ENCODE measurements at places on chromosomes 5 and 9. TPM values are rescaled to one million over a fixed set of nuclear protein-coding genes. Genes with fewer than 3 reads are reported as not detected.

DNA sequence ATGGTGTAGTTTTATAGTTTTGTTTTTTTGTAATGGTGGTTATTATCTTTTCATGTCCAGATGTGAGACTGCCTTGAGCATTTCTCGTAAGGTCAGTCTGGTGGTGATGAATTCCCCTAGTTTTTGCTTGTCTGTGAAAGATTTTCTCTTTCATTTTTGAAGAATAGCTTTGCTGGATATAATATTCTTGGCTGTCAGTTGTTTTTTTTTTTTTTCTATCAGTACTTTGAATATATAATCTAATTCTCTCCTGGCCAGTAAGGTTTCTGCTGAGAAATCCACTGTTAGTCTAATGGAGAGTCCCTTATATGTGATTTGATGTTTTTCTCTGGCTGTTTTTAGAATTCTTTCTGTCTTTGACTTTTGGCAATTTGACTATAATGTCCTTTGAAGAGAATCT lies 106.9 kb downstream of the CARTPT start:
- H3K4me3 ChIP-seq: no peak overlapping the region
- no peak overlapping the region for H3K27ac ChIP-seq
- H3K36me3 ChIP-seq: no peaks in the 10 kb centered on the region
- H3K27me3 ChIP-seq: no peaks in the 10 kb centered on the region
- DNase-seq: no peak
- no peaks in the 10 kb centered on the region for H3K4me1 ChIP-seq

GRCh38 chr9:113712053-113712452 lies 164.1 kb upstream of the ZNF618 start:
- H3K27ac ChIP-seq: no peak overlapping the region
- H3K27me3 ChIP-seq: peaks cover 27% of the 10 kb centered on the region
- H3K4me1 ChIP-seq: no peaks in the 10 kb centered on the region
- H3K36me3 ChIP-seq: no peaks in the 10 kb centered on the region

GRCh38 chr9:11821306-11821975 lies 871.7 kb upstream of the TYRP1 start:
- no peaks in the 10 kb centered on the region for H3K4me1 ChIP-seq
- H3K27me3 ChIP-seq: no peaks in the 10 kb centered on the region
- H3K27ac ChIP-seq: no peak overlapping the region
- no peaks in the 10 kb centered on the region for H3K36me3 ChIP-seq

GRCh38 chr9:78314550-78314949 lies 17.6 kb downstream of the PSAT1 start:
- no peak overlapping the region for H3K27ac ChIP-seq
- no peaks in the 10 kb centered on the region for H3K27me3 ChIP-seq
- no peak overlapping the region for H3K4me3 ChIP-seq

DNA sequence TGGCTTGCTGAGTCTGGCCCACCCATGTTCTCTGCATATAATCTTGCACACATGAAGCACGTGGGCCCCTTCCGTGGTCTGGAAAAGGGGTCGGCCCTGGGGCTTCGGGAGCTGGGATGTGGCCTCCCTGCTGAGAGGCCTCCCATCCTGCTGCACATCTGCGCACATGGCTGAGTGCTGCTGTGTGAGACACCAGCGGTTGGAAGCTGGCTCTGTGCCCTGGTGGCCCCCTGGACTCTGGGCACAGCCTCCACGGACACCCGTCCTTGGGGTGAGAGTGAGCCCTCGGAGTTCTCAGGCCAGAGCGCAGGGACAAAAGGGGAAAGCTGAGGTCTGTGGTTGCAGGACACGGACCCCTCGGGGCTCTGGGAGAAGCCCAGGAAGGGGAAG lies 115.8 kb downstream of the RXRA start:
- no peaks in the 10 kb centered on the region for H3K27me3 ChIP-seq
- no peak for DNase-seq
- H3K27ac ChIP-seq: no peak overlapping the region
- no peaks in the 10 kb centered on the region for H3K36me3 ChIP-seq

- H3K4me3 ChIP-seq: no peak overlapping the region
- H3K4me1 ChIP-seq: no peaks in the 10 kb centered on the region
- no peaks in the 10 kb centered on the region for H3K36me3 ChIP-seq
- H3K27me3 ChIP-seq: no peaks in the 10 kb centered on the region
- DNase-seq: no peak
Measured at GRCh38 chr5:30197662-30198061, 995.8 kb upstream of the CDH6 start.

DNA sequence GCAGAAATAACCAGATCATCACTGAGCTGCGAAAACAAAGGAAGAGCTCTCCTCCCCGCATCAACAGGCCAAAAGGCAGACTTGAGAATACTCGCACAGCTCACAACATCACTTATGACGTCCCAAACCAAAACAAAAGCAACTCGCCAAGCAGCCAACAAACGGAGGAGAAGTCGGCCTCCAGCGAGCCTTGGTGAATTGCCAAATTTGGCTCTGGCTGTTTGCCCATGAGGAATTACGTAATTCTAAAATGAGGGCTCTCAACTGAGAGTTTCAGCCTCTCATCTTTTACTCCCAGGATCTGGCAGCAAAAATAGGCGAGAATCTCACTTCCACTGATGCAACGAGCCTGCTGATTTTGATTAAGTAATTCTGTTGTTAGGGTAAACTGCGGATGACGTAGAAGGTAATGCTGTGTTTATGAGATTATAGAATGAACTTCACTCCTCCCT lies 51.7 kb upstream of the SEMA6A start:
- H3K27me3 ChIP-seq: no peaks in the 10 kb centered on the region
- no peaks in the 10 kb centered on the region for H3K4me1 ChIP-seq
- peak; percentile 5 for DNase-seq
- H3K4me3 ChIP-seq: no peak overlapping the region
- H3K27ac ChIP-seq: no peak overlapping the region
- H3K36me3 ChIP-seq: no peaks in the 10 kb centered on the region

- no peak overlapping the region for H3K27ac ChIP-seq
- DNase-seq: no peak
- H3K4me3 ChIP-seq: no peak overlapping the region
- no peaks in the 10 kb centered on the region for H3K27me3 ChIP-seq
- no peaks in the 10 kb centered on the region for H3K4me1 ChIP-seq
Measured at GRCh38 chr5:152007653-152008335, 83.1 kb upstream of the GLRA1 start.

PCDHA1 gene
- 0.03 TPM for polyA plus RNA-seq

DNA sequence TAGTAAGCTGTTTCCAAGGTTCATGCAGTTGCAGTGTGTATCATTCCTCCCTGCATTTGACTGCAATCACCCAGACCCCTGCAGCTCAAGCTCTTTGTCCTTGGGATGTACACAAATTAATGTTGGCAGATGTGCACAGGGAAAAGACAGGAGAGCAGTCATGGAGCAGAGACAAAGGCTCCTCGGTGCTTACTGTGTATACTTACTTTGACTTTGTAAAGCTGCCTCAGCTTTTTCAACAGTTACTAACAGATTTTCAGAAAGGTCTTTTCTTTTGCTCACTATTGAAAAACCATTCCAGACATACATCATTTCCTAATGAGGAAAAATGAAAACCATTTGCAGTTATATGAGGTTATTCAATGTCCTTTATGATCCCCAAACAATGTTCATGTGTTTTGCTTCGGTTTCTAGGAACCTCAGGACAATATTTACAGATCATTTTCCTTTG lies 124.9 kb downstream of the TTC39B start:
- no peak overlapping the region for H3K4me3 ChIP-seq
- no peaks in the 10 kb centered on the region for H3K4me1 ChIP-seq
- H3K27me3 ChIP-seq: no peaks in the 10 kb centered on the region
- H3K27ac ChIP-seq: no peak overlapping the region

- H3K27ac ChIP-seq: peak overlapping the region; percentile 88
- no peaks in the 10 kb centered on the region for H3K27me3 ChIP-seq
- H3K36me3 ChIP-seq: no peaks in the 10 kb centered on the region
- H3K4me3 ChIP-seq: peak overlapping the region; percentile 89
- peak; percentile 19 for DNase-seq
Measured at GRCh38 chr5:142325725-142326479, 1.1 kb upstream of the SPRY4 start.

ABCA2 gene
- polyA plus RNA-seq: 41.2 TPM

ZNF608 gene
- 10.6 TPM for polyA plus RNA-seq

DPP7 gene
- 247 TPM for polyA plus RNA-seq

RGS7BP gene
- 0.43 TPM for polyA plus RNA-seq

SPATA31E1 gene
- not detected for polyA plus RNA-seq

CCDC187 gene
- not detected for polyA plus RNA-seq

GRCh38 chr5:3116366-3116765 lies 364.9 kb upstream of the IRX2 start:
- no peaks in the 10 kb centered on the region for H3K36me3 ChIP-seq
- H3K27ac ChIP-seq: no peak overlapping the region
- no peak overlapping the region for H3K4me3 ChIP-seq

DNA sequence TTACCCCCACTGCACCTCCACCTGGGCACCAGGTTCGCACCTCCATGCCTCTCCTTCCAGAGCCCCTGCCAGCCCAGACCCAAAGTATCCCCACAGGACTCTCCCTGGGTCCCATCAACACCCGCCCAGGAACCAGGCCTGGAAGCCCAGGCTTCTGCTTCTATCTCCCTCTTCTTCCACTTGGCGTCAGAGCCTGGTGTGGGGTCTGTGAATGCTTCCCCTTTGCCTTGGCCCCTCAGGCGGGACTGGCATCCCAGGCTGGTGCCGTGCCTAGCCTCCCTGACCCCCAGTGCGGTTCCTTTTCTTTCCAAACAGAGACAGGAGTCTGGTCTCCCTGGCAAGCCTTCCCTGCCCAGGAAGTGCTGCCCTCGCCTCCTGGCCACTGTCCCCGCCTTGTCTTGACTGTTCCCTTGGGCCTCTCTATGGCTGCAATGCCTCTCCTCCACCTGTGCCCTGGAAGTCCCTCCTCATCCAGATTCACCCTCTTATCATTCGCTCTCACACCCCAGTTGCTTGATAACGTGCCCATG lies 7.8 kb upstream of the TBC1D9B start:
- no peak for DNase-seq
- no peaks in the 10 kb centered on the region for H3K36me3 ChIP-seq
- H3K27ac ChIP-seq: no peak overlapping the region
- peaks cover 2% of the 10 kb centered on the region for H3K27me3 ChIP-seq
- H3K4me1 ChIP-seq: no peaks in the 10 kb centered on the region
- H3K4me3 ChIP-seq: no peak overlapping the region

- no peak overlapping the region for H3K4me3 ChIP-seq
- DNase-seq: peak; percentile 9
- no peaks in the 10 kb centered on the region for H3K4me1 ChIP-seq
- H3K36me3 ChIP-seq: no peaks in the 10 kb centered on the region
- H3K27ac ChIP-seq: no peak overlapping the region
- H3K27me3 ChIP-seq: no peaks in the 10 kb centered on the region
Measured at GRCh38 chr5:116454417-116454927, 120.2 kb downstream of the SEMA6A start.
